ENCODE measurements at places on chromosomes 3 and 15.
A peak's percentile ranks its signal among the peaks of the same experiment; 100 is the strongest.

GRCh38 chr15:58545307-58546065, 113.7 kb downstream of the LIPC start:
- DNase-seq = no peak

DNA sequence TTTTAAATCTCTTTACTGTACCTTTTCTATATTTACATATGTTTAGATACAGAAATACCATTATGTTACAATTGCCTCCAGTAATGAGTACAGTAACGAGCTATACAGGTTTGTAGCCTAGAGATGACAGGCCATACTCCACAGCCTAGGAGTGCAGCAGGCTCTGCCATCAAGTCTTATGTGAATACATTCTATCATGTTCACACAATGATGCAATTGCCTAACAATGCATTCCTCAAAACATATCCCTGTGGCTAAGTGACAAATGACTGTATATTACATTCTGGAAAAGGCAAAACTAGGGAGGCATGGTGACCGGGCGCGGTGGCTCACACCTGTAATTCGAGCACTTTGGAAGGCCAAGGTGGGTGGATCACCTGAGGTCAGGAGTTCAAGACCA, 192.4 kb upstream of the IGF1R start:
- peak; percentile 34 for DNase-seq

GRCh38 chr3:11131371-11131770, 22.9 kb upstream of the HRH1 start:
- DNase-seq = no peak

DNA sequence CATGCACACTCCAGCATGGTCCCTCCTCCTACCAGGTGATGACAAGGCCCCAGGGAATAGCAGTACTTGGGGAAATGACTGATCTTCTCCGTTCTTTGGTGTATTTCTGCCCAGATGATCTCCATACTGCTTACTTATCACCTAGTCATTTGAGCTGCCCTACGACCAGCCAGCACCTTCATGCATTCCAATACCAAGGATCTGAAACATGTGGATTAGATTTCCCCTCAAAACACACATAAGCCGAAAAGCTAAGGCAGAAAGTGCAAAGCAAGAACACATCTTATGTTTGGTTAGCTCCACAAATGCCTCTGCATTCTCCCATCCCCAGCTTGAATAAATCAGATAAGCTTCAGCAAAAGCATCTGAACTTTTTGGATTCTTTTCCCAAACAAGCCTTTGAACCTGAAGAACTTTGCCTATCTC, 64.8 kb upstream of the BCL6 start:
- DNase-seq = no peak

DNA sequence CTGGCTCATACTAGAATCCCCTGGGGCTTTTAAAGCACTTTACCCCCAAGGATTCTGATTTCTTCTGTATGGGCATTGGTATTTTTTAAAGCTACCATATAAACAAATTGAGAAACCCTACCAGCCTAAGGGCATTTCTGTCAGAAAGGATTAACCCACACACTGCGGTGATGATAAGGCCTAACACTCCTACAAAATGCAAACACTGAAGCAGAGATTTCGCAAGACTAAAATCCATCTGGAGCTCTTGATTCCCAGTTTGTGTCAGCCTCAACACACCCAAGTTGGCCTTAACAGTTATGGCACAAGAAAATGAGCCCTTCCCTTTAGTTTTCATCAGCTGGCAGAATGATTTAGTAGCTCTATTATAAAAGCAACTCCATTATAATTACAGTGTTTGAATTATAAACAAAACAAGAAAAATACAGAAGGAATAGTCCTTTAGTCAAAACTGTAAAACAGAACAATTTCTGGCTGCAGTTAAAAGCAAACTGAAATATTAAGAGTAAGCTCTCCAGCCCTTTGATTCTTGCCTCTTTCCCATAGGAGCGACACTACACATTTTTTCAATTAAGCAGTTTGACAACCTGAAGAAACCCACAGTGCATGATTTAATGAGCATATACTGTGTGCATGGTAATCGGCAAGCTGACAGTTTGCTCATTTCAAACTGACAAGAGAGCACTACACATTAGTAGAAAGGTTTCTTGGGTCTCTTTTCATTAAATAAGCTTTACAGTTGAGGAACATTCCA, 441.2 kb downstream of the FHIT start:
- DNase-seq = peak; percentile 4

DNA sequence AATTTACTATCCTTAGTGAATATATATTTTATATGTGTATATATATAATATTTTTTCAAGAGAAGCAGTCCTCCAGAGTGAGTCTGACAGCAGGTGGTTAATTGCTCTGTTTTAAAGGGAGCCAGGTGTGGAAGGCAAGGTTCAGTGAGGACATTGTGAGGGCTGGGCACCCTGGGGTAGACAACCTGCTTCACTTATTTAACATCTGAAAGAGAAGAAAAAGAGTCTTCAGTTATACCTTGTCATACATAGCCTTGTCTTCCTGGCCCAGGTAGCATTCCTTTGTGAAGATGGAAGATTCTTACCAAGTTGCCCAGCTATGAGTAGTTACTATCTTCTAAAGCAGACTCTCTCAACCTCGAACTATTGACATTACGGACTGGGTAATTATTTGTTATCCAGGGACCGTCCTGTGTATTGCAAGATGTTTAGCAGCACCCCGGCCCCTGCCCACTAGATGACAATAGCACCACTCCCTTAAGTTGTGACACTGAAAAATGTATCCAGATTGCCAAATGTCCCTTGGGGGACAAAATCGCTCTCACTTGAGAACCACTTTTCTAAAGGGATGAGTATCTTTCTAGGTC, 336.0 kb upstream of the TRIM42 start:
- DNase-seq = no peak
